ENCODE measurements at places on chromosomes 5 and 9. TPM values are rescaled to one million over a fixed set of nuclear protein-coding genes. Genes with fewer than 3 reads are reported as not detected.

SEMA5A gene
- total RNA-seq, result not detected

APC gene
- total RNA-seq, result 10.4 TPM

KIF20A gene
- total RNA-seq, result 37.7 TPM

PCDHGA12 gene
- total RNA-seq, result not detected

LCNL1 gene
- 0.10 TPM for total RNA-seq

ZNF618 gene
- total RNA-seq, result 7.9 TPM

RLN2 gene
- total RNA-seq, result 0.52 TPM

Measured in A549 treated with Mapracorat at 1 μM for 4 hours (cell line).